Endothelial cell of umbilical vein (primary cell): ENCODE measurements at places on chromosomes 7 and 10.

- no peaks in the 10 kb centered on the region for H3K36me3 ChIP-seq
- no peak overlapping the region for H3K4me3 ChIP-seq
- no peak overlapping the region for H3K27ac ChIP-seq
Measured at GRCh38 chr7:75756206-75756990, 15.6 kb downstream of the CCL26 start.

DNA sequence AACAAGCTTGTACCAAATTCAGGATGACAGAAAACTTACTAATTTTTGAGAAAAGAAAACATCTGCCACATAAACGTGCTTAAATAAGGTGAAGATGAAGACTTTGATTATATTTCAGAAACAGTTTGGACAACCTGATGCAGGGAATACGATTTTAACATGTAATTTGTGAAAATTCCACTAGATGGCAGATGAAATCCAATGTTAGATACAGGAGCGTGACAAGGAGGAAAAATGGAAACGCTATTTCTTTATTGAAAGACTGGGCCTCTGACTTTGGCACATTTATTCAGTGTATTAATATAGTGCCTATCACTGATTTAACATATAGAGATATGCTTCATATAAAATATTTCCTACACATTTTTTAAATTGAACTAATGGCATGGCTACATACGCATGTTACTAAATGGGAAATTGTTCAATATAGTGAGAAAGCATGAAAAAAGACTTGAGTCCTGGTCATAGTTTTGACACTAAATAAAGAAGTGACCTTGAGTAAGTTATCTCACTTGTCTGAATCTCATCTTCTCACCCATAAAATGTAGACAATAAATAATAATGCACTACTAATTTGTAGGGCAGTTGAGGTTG, 60.7 kb downstream of the CD36 start:
- peak; percentile 61 for DNase-seq
- no peaks in the 10 kb centered on the region for H3K4me1 ChIP-seq
- no peak overlapping the region for H3K27ac ChIP-seq
- H3K36me3 ChIP-seq: no peaks in the 10 kb centered on the region
- H3K4me3 ChIP-seq: no peak overlapping the region

- no peaks in the 10 kb centered on the region for H3K36me3 ChIP-seq
- H3K4me1 ChIP-seq: peaks cover 3% of the 10 kb centered on the region
- H3K27me3 ChIP-seq: no peaks in the 10 kb centered on the region
- H3K4me3 ChIP-seq: no peak overlapping the region
- H3K27ac ChIP-seq: no peak overlapping the region
- DNase-seq: no peak
Measured at GRCh38 chr10:61950449-61951143, 49.1 kb downstream of the ARID5B start.

- no peak overlapping the region for H3K27ac ChIP-seq
- H3K27me3 ChIP-seq: no peaks in the 10 kb centered on the region
- H3K36me3 ChIP-seq: no peaks in the 10 kb centered on the region
- H3K4me3 ChIP-seq: no peak overlapping the region
Measured at GRCh38 chr10:129784891-129785290, 179.2 kb downstream of the EBF3 start.

DNA sequence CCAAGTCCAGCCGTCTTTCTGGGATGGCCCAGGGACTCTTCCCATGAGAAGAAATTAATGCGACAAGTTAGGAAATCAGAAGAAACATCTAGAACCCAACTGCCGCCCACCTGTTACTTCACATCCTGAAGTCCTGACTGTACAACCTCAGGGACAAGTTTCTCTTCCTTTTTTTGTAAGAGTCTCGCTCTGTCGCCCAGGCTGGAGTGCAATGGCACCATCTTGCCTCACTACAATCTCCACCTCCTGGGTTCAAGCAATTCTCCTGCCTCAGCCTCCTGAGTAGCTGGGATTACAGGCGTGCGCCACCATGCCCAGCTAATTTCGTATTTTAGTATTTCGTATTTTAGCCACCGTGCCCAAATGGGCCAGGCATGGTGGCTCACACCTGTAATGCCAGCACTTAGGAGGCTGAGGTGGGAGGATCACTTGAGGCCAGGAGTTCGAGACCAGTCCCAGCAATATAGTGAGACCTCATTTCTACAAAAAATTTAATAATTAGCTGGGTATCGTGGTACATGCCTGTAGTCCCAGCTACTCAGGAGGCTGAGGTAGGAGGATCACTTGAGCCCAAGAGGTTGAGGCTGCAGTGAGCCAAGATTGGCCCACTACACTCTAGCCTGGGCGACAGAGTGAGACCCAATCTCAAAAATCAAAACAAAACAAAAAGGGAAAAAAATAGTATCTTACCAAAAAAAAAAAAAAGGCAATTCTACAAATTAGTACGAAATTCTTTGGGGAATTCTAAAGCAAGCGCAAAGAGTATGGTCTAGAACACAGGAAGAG, 20.8 kb downstream of the LAT2 start:
- no peak overlapping the region for H3K4me3 ChIP-seq
- no peaks in the 10 kb centered on the region for H3K4me1 ChIP-seq
- peaks cover 4% of the 10 kb centered on the region for H3K36me3 ChIP-seq
- no peaks in the 10 kb centered on the region for H3K27me3 ChIP-seq

DNA sequence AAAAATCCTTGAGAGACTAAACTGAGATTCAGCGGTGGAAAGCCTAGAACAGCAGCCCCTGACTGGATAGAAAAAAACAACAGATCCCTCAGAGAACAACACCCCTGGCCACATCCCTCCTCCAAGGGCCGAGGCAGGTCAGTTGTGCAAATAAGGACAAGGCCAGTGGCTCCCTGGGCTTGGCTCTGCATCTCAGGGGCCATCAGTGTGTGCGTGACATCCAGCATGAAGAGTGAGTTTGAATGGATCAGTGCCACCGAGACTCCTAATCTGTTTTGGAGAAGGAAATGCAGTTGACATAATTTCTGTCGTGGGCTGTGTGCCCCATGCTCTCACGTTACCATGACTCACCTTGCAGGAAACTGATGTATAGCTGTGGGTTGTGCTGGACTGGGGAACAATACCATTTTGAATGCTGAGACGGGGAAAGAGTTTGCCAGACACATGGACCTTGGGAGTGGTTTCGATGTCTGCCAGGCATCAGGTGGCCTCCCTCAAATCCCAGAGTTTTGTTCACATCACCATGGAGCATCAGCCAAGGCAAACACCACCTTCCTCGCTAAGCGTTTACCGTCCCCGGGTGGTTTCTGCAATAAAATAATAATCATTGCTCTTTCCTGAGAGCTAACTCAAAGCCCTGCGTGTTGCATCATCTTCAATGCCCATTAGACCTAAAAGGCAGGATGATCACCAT, 153.2 kb upstream of the FZD8 start:
- peaks cover 6% of the 10 kb centered on the region for H3K4me1 ChIP-seq
- H3K36me3 ChIP-seq: no peaks in the 10 kb centered on the region

- no peaks in the 10 kb centered on the region for H3K4me1 ChIP-seq
- H3K36me3 ChIP-seq: no peaks in the 10 kb centered on the region
- H3K4me3 ChIP-seq: no peak overlapping the region
- DNase-seq: no peak
- peaks cover 22% of the 10 kb centered on the region for H3K27me3 ChIP-seq
- H3K27ac ChIP-seq: no peak overlapping the region
Measured at GRCh38 chr7:39921506-39922175, 28.4 kb upstream of the CDK13 start.

DNA sequence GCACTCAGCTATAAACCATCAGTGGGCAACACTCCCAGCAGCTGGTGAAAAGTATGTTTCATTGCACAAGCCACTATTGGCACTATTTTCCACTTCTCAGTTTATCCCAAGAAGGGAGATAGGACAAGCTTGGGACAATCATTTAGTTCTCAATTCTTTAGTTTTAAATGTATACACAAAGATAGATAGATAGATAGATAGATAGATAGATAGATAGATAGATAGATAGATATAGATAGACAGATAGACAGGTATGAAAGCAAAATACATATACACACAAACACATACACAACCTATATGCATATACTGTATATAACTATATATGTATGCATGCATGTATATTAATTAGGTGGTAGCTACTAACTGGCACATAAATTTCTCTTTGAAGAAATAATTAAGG, 411.6 kb upstream of the KCND2 start:
- no peak overlapping the region for H3K27ac ChIP-seq
- no peaks in the 10 kb centered on the region for H3K4me1 ChIP-seq
- no peaks in the 10 kb centered on the region for H3K36me3 ChIP-seq
- no peak for DNase-seq
